GM04504 (cell line): ENCODE measurements at places on chromosomes 7 and 10.
A peak's percentile ranks its signal among the peaks of the same experiment; 100 is the strongest.

- DNase-seq, result no peak
Measured at GRCh38 chr10:8554574-8554973, 500.1 kb downstream of the GATA3 start.

DNA sequence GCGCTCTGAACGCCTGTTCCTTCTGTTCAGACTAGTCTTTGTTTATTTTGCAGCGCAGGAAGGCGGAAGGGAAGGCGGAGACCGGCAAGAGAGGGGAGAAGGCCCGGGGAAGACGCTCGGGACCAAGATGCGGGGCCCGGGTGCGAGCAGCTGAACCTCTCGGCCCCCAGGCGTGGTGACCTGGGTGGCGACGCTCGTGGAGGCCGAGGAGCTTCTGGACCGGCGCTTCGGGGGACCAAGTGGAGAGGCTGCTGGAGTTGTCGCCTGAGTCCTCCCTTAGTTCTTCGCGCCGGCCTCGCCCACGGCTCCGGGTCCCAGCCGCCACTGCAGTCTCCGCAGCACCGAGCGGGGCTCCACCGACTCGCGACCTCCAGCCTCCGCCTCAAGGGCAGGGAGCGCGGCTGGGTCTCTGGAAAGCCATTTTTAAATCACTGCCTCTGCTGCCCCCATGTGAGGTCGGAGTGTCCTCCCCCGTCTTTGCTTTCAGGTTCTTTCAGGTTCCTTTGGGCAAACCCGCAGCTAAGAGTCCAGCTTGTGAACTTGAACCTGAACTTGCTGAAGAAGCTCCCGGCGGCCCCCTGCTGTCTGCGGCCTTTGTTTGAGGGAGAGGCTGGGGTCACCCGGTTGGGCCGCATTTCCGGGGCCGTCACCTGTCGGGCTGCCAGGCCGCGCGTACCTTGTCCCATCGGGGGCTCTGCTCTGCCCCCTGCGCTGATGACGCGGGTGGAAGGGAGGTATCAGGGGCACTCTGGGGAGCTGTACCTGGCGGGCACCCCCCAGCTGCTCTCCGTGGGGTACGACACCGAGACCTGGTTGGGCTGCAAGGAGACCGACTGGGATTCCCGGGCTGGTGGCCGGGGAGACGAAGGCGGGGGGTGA, 136.0 kb downstream of the KIF20B start:
- no peak for DNase-seq

DNA sequence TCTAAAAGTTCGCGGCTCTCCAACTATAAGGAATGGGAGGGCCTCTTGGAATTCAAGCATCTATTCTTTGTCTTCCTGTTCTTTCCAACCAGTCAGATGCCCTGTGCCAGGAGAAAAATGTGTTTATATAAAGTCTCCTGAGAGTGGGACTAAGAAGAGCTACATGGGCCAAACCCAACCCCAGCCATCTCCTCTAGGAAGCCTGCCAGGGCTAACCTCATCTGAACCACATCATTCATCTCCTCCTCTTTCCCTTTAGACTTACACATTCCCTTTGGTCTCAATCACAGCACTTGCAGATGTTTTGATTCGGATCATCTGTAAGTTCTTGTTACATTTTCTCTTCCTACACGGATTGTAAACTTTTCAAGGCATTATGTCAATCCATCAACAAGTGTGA, 62.6 kb downstream of the DOCK4 start:
- peak; percentile 55 for DNase-seq

GRCh38 chr10:99403674-99404073, 26.8 kb downstream of the GOT1 start:
- DNase-seq, result no peak

GRCh38 chr10:12382956-12383531, 33.7 kb downstream of the CAMK1D start:
- no peak for DNase-seq

DNA sequence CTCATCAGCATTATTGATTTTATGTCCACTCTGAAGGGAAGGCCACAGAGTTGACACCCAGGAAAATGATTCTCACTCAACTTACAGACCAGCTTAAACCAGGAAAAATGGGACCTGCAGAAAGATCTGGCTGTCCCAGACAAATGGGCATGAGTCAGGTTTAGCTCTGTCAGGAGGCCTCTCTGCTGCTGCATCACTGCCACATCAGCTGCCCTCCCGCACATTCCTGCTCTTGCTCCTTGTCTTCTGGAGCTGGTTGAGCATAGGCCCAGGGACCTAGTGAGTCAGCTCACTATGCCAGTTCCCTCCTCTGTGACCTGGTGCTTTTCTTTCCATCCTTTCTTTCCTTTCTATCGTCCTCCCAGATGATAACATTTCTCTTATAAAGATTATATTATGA, 18.8 kb upstream of the SMNDC1 start:
- DNase-seq, result peak; percentile 78

DNA sequence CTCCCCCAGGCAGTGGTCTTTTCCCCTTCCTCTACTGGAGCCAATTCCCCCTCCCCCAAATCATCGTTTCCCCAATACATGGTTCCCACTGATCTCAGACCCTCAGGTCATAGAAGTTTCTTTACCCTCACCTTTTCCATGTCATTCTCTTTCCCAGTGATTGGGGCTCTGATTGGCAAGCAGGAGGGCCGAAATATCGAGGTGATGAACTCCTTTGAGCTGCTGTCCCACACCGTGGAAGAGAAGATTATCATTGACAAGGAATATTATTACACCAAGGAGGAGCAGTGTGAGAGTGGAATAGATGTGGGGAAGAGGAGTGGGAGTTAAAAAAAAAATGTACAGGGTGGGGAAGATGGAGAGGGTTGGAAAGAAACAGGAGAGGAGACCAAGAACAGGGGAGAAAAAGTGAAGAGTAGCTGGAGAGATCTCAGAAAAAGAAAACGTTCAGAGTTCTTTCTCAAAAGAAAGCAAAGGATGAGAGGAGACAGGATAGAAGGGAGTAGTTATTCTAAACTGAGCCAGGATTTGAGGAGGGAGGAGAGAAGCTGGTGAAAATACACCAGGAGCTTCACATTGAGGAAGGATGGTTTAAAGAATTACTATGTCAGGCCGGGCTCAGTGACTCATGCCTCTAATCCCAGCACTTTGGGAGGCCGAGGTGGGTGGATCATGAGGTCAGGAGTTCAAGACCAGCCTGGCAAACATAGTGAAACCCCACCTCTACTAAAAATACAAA, 858 bp downstream of the COPS6 start:
- DNase-seq, result no peak

DNA sequence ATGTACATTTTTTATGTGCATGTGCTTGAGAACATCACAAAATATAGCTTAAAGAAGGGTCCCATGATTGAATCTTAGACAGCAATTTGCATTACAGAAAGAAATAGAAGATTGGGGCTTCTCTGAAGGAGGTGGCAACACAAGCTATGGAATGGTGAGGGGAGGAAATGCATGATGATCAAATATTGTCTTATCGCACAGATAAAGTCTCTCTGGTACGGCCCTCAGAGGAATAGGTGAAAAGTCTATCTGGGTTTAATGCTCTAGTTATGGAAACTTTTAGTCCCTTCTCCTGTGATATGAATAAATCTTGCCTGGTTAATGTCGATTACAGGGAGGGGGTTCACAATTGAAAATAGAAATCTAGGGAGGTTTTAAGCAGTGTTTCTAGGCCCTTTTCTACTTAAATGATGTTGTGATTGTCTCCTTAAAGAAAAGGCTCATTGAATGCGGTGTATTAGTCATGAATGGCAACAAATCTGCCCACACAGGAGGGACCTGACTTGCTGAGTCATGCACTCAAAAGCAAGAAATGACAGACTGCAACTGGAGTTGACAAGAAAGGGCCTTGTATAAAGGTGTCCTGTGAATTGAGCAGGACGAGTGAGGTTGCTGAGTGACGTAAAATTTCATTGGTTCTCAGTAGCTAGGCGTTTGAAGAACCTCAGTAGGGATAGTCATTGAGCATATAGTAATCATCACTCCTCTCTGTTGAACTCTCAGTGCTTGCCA, 133.4 kb upstream of the CSTF2T start:
- peak; percentile 32 for DNase-seq

DNA sequence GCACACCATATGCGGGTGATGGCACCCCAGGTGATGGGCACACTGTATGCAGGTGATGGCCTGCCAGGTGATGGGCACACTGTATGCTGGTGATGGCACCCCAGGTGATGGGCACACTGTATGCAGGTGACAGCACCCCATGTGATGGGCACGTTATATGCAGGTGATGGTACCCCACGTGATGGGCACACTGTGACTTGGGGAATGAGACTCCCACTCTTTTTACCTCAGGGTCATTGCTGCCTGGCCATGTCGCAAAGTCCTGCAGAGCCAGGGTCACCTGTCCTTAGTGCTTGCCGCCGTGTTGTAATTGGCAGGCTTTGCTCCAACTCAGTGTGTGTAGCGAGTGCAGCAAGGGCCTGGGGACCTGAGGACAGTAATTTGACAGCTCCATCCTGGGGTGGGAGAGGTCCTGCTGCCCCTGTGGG, 7.6 kb upstream of the CCDC201 start:
- no peak for DNase-seq

DNA sequence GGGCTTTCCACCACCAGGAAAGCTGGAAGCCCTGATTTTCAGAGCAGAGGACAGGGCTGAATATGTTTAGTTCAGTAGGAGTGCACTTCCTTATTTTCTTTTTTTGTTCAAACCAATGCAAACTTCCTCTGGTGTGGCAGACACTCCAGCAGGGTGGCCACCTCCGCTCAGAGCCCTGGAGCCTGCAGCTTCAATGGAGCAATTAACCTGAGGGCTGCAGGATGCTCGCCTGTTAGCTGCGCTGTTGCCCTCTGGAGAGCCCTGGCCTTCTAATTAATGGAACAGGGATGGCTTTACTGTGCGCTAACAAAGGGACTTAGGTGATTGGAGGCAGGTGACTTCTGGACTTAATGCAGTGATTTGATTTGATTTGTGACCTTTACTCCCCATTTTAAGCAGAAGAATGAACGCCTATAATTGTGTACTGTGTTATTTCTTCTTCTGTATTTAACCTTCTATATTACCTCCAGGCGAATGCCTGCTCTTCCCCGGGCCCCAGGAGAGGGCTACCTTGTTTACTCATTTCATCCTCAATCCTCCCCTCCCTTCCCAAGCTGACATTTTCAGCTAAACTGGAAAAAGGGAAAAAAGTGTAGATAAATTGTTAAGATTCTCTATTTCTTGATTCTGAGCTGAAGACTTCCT, 123.0 kb upstream of the CTBP2 start:
- DNase-seq, result no peak

- no peak for DNase-seq
Measured at GRCh38 chr10:66244953-66245352, 680.9 kb upstream of the LRRTM3 start.

- DNase-seq, result no peak
Measured at GRCh38 chr10:119651514-119652360, 557 bp downstream of the BAG3 start.

- DNase-seq, result peak; percentile 16
Measured at GRCh38 chr7:87570178-87570577, 30.5 kb downstream of the ABCB1 start.

DNA sequence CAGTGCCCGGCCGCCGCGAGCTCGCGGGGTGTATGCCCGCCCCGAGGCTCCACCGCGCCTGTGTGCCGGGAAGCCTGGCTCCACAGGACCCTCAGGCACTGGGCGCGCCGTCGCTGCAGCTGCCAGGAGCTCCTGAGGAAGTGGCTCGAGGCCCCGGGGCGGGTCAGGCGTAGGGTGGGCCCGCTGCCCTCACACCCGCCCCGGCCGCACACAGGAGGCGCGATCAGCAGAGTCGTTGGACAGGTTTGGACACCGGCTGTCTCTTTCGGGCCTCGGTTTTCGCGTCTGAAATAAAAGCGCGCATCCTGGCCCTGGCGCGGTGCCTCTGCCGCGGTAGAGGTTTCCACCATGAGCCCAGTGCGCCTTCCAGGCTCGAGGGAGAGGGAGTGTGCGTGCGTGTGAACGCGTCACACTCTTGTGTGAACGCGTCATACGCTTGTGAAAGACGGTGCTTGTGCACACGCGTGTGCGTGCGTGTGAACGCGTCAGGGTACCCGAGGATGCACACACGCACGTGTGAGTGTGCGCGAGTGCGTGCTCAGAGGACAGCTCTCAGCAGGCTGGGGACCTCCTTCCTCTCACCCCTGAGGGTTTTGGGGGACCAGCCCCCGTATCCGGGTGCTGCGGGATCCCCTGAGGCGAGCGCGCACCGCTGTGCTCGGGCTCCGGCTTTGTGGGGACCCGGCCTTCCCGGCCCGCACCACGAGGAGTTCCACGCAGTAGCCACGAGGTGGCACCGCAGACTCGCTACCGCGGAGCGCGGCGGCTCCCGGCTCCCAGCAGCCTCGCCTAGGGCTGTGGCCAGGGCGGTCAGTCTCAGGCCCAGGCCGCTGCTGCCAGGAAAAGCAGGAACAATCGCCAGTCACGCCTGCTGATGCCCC, 83.8 kb downstream of the BMS1 start:
- DNase-seq, result peak; percentile 44

- DNase-seq, result no peak
Measured at GRCh38 chr10:123086281-123086680, 49.5 kb upstream of the HMX3 start.

- peak; percentile 46 for DNase-seq
Measured at GRCh38 chr7:85773116-85773728, 586.4 kb upstream of the SEMA3D start.

DNA sequence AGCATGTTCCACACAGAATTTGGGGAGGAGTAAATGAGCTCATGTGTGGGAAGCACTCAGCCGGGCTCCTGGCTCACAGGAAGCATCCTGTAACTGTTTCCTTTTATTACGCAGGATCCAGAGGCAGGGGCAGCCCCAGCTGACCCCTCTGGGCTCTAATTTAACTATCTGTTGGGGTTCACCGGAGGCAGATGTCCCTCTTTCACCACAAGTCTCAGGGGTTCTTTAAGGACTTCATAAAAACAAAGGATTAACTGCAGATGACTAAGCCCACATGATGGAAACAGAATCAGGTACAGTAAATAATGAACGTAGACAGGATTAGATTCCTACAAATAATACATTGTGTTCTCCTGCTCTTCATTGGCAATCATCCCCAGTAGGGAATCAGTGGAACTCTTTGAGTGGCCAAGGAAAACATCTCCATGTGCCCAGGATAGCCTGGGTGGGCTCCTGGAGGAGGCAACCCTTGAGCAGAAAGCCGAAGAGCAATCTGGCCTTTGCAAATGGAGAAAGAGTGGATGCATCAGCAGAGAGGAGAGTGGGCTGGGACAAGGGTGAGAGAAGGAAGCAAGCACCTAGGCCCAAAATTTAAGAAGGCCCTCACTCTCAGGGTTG, 24.6 kb downstream of the TBXAS1 start:
- DNase-seq, result no peak

GRCh38 chr7:123571684-123572083, 14.1 kb upstream of the NDUFA5 start:
- DNase-seq, result no peak
